Forelimb muscle (tissue), 1 donor: ENCODE measurements at places on chromosomes 2 and 18. TPM values are rescaled to one million over a fixed set of nuclear protein-coding genes. Genes with fewer than 3 reads are reported as not detected.

DNA sequence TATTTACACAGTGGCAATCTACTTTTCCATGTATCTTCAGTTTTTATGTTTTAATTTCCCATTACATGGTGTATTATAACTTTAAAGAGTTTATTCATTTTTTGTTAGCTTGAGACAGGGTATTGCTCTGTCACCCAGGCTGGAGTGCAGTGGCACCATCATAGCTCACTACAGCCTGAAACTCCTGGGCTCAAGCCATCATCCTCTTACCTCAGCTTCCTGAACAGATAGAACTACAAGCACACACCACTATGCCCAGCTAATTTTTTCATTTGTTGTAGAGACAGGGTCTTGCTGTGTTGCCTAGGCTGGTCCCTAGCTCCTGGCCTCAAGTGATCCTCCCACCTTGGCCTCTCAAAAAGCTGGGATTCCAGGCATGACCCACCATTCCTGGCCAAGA lies 66.8 kb downstream of the COA5 start:
- no peak for DNase-seq

GRCh38 chr2:1731963-1732768 lies 12.1 kb downstream of the PXDN start:
- DNase-seq: peak; percentile 79

DNA sequence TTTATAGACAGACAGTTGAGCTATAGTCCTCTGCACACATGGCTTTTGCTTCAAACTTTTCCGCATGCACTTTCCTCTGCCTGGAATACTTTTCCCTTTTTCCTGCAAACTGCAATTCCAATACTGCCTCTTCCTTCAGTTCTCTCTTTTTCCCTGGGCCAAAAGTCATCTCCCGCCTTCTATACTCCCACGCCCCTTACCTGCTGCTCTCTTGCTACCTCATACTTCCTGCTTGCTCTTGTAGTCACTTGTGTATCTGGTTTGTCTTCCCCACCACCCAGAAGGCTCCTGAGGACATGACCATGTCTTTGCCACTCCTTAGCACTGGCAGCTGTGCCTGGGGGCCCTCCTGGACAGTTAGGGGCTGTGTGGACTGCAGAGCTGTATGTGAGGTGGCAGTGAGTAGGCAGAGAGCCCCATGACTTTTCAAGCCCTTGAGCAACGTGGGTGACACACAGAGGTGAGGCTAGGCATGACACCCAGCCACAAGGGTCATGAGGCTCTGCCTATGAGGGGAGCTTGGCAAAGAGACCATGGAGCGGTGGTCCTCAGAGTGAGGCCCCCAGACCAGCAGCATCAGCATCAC lies 23.2 kb downstream of the SPEG start:
- no peak for DNase-seq

DNA sequence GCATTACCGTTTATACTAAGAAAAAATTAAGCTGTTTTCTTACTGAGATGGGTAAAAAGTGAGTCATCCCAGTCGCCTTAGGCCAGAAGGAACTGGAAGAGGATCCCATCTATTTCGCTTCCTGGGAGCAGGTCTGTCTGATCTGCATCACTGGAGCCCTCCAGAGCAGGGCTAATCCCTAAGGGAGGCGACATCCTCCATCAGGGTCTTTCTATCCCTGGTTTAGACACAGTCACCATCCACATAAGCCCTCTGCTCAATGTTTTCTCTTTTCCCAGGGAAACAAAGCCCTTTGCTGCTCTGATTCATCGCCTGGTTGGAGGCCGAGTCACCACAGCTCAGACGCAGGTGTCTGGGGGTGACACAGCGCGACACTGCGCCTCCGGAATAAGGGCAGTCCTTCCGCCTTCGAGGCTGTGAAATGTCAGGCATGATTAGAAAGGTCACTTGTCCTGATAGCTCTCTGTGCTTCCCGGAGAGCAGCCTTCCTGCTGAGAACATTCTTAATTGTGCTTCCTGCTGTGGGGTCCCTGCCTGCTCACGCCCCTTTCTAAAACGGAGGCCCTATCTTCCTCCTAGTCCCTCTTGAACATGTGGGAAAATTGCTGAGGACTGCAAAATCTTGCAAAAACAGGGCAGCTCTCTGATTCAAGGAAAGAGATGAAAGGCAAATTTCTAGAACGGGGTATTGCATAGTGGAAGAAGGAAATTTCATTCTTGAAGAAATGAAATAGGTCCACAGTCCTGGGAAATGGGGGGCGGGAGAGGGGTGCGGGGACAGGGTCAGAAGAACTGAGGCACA lies 56.3 kb downstream of the MARCHF4 start:
- DNase-seq: no peak

DNA sequence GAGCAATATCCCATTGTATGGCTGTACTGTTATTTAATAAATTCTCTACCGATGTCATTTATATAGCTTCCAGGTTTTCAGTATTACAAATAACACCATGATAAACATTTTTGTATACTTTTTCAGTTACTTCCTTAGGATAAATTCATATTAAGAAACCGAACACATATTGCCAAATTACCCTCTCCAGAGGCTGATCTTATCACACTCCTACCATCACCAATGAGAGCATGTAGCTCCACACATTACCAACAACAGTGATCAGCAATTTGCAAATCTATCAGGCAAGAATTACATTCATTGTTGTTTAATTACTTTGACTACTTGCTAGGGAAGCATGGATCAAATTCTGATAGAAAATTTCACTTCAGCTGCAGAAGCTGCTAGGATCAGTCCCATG lies 5.8 kb upstream of the NDUFV2 start:
- DNase-seq: no peak

DNA sequence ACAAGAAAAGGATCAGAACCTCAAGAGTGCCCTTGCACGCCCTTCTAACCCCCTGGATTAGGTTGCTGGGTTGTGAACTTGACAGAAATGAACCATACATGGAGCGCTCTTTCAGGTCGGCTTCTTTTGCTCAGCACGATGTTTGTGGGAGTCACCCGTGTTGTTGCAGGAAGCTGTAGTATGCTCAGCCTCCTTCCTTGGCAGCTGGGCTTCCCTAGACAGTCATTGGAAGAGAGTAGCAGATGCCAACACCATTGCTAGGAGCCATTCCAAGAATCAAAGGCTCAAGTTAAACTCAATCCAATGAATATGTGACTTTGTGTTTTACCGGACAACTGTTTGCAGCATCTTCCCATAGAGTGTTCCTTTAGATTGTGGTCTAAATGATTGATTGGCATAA lies 47.0 kb downstream of the RAB12 start:
- no peak for DNase-seq

- DNase-seq: no peak
Observed at GRCh38 chr2:95578539-95578938, 13.3 kb upstream of the TRIM43 start.

Gene IL37
- polyA plus RNA-seq: not detected

Gene SLC11A1
- 0.37 TPM for polyA plus RNA-seq

Gene AQP12A
- 0.76 TPM for polyA plus RNA-seq

Gene ACMSD
- polyA plus RNA-seq: 0.44 TPM
